D721Med (cell line): ENCODE measurements at places on chromosomes 1 and 21.

- no peak for DNase-seq
Measured at GRCh38 chr1:37925316-37925715, 21.5 kb downstream of the INPP5B start.

DNA sequence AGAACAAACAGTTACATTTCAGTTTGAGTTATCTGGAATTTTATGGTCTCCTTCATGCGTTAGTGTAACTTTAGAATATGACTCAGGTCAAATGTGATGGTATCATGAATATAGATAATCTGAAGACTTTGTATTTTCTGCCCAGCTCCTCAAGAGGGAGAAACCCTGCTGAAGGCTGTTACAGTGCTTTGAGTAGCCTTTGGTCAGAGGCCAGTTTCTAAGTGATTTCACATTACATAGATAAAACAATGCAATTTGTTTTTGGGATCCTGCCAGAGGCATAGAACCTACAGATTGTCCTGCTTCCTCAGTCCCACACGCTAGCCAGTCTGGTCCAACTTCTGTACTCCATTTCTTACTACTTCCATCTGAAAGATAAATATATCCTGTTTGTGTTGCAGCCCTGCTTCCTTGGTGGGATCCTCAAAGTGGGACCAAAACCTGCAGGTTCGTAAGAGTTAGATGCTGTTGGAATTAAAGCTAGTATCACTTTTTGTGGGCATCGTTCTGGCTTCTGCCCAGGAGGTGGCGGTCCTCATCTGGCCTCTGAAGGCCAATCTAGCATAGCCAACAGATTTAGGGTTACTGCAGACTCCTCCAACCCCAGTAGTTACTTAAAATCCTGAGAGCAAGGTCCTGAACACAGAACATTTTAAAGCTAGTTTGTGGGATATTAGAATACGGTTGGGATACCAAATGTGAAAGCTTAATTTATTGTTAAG, 645.8 kb upstream of the USP24 start:
- no peak for DNase-seq

- DNase-seq, result no peak
Measured at GRCh38 chr1:3761296-3762010, 9.2 kb downstream of the CCDC27 start.

DNA sequence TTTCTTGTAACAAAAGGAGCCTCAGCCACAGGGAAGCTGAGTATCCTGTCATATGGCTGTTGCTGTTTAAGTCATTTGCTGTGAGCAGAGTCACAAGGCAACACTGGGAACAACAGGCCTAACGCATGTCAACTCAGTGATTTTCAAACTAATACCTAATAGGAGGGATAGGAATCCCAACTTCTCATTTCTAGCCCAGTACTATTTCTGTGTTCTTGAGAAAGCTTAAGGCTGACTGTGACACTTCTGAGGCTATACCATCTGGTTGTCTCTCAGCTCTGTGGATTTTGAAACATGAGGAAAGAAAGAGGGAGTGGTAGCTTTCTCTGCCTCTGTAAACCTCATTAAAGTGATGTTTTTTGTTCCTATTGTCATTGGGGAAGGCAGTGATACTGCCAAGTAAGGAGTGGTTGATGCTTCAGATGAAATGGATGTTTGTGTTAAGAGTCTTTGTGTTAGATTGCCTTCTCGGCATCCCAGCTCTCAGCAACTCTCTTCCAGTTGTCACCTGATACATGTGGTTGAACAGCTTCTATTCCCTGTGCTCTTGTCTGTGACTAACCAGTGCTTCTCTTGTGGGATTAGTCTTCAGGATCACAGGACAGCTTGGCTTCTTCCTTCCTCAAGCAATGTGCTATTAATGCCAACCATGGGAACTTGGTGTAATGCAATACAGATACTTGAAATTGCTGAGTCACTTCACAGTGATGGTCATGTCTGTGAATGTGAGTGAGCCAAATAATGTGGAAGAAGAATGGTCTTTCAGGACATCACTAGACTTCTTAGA, 166.8 kb upstream of the IVNS1ABP start:
- no peak for DNase-seq

- DNase-seq, result no peak
Measured at GRCh38 chr1:87132284-87132870, 196.3 kb upstream of the LMO4 start.

DNA sequence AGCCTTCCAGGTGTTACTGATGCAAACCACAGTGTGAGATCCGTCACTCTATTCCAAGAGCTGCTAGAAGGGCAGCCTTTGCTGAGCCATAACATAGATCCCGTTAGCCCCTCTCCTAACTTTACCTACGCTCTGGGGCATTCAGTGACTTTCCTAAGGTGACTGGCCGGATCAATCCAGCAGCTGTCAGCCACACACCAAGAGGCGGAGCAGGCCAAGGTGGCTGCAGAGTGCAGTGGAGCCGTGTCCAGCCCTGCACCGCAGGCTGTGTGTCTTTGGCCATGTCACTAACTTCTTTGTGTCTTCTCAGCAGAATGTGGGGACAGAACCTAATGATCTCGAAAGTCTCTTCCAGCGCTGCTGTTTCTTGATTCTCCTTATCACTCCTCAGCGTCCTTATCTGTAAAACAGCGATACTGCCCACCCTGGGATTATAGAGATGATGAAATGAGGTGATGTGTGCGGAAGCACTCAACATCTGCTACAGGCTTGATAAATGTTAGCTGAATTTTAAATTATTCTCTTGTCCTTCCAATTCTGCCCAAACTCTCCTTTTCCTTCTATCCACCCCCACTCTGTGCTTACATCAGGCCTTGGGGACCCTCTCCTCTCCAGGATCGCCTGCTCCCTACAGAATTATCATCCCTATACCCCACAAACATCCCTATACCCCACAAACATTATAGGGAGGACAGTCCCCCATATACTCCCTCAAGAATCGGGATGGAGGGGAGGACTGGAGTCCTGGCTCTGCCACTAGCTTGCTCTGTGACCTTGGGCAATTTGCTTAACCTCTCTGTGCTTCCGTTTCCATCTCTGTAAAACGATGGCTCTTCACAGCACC, 25.8 kb upstream of the LRRN2 start:
- no peak for DNase-seq

GRCh38 chr1:14247666-14248065, 350.8 kb upstream of the KAZN start:
- DNase-seq, result no peak

GRCh38 chr1:93219443-93219842, 38.9 kb downstream of the CCDC18 start:
- DNase-seq, result no peak

DNA sequence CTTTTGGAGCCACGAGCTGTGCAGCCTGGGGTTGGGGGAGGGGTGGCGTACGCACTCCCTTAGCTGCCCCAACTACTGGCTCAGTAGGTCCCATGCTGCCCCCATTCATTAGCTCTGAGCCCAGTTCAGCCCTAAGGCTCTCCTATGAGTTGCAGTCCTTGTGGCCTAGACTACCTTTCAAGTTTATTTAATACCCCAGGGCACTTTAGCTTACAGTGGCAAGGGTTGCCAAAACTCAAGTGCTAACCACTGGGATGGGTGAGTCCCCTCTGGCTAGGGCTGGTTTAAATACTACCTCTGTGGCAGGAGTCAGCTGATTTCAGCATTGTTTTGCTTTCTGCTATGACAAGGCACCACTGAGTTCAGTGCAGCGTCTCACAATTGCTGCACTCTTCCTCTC, 118.2 kb downstream of the ODF2L start:
- DNase-seq, result no peak

DNA sequence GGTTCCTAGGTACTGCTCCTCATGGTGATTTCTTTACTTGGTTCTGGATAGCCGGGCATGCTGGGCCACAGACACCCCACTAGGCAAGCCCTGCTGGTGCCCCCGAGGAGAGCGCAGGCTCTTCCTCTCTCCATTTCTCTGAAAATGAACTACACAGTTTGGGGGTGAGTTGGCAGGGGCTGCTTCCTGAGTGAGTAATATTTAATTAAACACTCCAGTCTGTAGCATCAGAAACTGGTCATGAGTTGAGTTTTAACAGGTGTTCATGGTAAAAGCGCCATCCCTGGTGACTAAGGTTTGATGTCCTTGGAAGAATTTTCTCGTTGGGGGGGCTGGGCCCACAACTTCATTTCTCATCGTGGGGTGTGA, 1.7 kb downstream of the SPSB1 start:
- DNase-seq, result no peak

- no peak for DNase-seq
Measured at GRCh38 chr1:197951089-197951488, 33.9 kb downstream of the LHX9 start.

DNA sequence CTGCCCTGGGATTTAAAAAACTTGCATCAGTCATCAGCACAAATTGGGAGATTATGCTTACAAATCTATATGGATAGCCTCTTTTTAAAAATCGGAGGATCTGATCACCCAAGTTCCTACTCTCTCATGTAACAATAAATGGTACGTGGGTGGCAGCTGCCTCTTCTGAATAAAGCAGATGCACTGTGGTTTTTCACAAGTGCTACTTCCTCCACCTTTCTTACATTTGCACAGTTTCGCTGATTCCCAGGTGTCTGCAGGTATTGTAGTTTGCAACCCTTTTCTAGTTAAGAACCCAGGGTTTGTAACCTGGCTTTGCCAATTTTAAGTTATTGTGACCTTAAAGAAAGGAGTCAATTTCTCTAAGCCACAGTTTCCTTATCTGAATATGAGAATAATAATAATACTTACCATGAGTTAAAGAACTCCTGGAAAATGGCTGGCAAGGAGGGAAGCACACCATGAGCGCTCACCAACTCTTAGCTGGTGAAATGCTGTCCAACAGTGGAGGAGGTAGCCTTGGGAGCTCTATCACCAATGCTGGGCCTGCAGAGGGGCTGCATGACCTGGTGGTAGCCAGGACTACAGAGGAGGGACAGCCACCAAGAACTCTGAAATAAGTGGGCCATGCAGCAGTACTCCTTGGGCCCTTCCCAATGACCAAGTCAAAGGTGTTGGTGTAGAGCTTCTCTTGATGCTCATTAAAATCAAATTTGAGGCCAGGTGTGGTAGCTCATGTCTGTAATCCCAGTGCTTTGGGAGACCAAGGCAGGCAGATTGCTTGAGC, 30.2 kb upstream of the KCNA2 start:
- DNase-seq, result no peak

DNA sequence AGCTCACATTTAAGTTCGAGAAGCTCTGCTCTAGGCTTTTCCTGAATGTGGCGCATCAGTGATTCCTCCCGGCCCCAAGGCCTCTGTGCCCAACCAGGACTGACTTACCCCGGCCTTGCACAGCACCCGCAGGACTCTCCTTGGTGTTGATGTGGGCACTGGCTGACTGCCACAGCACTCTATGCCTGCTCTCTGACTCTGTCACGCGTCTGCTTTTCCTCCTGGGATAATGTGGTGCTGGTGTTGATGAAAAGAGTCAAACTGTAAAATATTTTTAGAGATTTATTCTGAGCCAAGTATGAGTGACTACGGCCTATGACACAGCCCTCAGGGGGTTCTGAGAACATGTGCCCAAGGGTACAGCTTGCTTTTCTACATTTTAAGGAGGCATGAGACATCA, 15.5 kb upstream of the SLC2A5 start:
- no peak for DNase-seq

DNA sequence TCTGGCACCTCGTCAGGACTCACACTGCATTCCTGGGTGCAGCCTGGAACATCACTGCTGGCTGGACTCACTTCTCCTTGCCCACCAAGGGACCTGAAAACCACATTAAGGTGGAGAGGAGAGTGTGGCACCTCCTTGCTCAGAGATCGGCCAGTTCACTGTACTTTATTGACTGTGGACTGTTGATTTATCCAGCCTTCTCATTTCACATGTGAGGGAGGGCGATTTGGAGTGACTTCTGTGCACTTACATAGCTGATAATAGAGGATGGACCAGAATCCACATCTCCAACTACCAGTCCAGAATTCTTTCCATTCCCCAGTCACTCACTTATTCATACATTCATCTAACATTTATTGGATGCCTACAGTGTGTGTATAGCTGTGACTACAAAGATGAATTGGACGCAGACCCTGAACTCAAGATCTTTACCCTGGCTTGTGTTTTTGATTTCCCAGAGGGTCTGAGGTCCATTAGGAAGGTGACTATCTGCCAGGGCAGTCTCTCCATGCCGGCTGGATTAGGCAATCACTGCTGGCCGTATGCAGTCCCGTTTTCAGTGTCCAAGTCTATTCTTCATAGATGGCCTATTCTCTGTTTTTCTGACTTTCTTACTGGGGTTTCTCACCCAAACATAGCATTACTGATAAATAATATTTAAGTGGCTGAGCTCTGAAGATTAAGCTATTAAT, 233.5 kb upstream of the SGIP1 start:
- no peak for DNase-seq

GRCh38 chr1:151980287-151981177, 13.1 kb downstream of the S100A10 start:
- no peak for DNase-seq

- no peak for DNase-seq
Measured at GRCh38 chr21:31503467-31503866, 156.0 kb upstream of the SOD1 start.

DNA sequence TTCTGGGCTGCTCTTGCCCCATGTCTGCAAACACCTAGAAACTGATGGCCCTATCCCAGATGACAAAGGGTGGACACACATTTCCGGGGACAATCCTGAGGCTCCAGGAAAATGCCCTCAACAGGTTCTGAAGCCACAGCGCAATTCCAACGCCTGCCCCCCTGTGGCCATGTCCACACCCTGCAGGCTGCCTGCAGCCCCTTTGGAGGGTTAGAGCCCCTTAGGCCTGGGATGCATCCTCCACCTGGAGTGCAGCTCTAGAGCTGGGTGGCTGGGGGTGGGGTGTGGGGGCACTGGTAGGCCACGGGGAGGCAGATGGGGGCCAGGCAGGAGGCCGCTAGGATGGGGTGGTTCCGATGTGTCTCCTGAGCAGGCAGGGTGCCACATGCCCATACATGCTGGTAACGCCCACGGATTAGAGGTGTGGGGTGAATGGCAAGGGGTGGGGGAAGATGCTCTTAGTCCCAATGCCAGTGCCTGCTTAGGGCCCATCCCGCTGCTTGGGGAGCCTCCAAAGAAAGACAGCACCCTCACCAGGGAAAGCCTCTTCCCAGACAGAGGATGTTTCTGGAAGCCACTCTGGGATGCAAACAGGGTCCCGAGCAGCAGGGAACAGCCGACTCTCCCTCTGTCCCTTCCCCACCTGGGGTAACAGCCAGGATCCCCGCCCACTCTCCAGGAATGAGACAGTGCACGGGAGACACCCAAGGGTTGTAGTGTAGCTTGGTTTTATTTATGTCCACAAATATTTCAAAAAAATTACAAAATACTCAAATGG, 34.0 kb downstream of the SLC45A1 start:
- DNase-seq, result no peak

- no peak for DNase-seq
Measured at GRCh38 chr1:42742617-42743316, 2.7 kb upstream of the CLDN19 start.

DNA sequence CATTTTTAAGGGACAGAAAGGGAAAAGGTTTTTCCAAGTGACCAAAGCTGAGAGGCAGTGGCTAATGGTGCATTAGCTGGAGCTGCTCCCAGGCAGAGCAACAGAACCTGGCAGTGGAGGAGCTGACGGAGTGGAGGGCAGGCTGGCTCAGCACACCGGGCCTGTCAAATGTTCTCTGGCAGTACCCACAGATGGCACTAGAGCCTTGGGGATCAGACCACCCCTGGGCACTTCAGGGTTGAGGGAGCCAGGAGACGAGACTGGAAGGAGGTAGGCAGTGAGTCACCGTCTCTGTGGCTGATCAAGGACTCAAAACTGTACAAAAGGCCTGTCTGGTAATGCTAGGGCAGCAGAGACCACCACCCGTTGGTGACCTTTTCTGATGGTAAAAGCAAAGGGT, 121.7 kb upstream of the KIAA0040 start:
- no peak for DNase-seq
